Stimulated activated CD4-positive, alpha-beta T cell treated with anti-CD3 and anti-CD28 coated beads, Interleukin-15, amount 100 ng/mL, for 48 hours (primary cell): ENCODE measurements at places on chromosomes 12 and 14.

GRCh38 chr12:109981311-109981710 is 14.9 kb downstream of the GIT2 start:
- DNase-seq: peak; percentile 56

- DNase-seq: no peak
Measured at GRCh38 chr14:59318908-59319307, 130.4 kb downstream of the DAAM1 start.

- no peak for DNase-seq
Measured at GRCh38 chr12:50626026-50626425, 121.2 kb downstream of the DIP2B start.

DNA sequence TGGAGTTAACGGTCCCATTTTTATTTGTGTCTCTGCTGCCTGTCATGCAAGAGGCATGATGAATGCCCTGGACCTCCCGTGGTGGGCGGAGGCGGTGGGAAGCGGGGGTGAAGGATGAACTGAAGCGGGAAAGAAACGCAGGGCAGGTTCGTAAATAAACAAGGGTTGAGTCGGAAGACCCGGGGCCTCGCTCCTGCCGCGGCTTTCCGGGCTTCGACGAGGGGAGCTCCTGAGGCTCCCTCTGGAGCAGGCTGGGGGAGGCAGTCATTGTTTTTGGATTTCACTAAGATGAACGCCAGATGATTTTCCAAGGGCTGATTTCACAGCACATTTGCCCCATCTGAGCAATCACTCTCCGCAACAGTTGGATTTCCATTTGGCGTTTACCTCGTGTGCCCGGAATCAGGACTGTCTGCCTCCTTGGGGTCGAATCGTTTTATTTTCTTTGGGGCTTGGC is 130.2 kb downstream of the SLC38A6 start:
- DNase-seq: no peak

GRCh38 chr12:124311292-124312109 is 16.6 kb downstream of the RFLNA start:
- no peak for DNase-seq

GRCh38 chr12:114011711-114012110 is 45.6 kb upstream of the RBM19 start:
- no peak for DNase-seq

DNA sequence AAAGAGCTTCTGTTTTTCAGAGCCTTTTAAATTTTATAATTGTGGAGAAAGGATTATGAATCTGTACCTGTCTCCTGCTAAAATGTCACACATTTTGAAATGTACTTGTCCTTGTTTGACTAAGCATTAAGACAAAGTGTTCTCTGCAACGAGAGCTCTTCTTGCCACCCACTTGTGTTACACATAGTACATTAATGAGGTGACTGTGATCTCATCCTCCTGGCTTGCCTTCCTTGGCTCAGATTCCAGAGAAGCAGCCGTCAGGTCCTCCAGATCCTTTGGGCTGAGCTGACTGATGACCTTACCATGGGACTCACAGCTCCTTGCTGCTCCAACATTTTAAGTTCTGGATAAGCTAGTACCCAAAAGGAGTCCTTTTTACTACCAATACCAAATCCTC is 81.4 kb downstream of the BBS10 start:
- DNase-seq: no peak

GRCh38 chr12:103884316-103884715 is 43.3 kb upstream of the NT5DC3 start:
- DNase-seq: no peak

DNA sequence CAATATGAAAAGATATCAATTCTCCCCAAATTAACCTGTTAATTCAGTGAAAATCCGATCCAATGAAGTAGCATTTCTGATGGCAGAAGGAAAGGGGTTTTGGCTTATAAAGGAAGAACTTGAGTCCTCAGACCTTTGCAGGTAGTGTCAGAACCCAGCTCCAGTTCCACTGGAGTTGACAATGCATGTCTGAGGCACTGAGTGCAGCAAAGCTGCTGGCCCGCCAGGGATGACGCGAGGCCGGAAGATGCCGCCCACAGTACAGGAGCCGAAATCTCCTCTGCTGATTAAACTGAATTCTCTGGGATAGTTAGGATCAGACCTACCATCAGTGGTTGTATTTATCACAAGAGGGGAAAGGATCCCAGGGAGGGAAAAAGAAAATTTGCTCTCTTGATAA is 220.7 kb downstream of the MSRB3 start:
- no peak for DNase-seq

GRCh38 chr12:95446506-95446900 is 27.4 kb upstream of the METAP2 start:
- DNase-seq: no peak

DNA sequence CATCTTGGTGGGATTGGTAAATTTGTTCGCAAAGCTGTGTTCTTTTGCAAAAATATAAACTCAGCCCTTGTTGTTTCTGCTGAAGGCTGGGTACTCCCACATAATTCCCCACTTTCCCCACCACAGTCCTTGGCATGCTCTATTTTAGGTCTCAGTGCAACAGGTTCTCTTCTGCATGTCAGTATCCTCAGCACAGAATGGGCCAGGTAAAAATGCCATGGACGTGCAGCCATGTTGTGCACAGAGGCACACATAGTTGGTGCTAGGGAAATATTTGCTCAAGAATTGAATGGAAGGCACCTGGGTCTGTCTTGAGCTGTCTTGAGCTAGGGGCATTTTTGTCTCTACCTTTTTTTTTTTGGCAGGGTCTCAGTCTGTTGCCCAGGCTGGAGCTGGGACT is 87.8 kb upstream of the LHX5 start:
- no peak for DNase-seq

DNA sequence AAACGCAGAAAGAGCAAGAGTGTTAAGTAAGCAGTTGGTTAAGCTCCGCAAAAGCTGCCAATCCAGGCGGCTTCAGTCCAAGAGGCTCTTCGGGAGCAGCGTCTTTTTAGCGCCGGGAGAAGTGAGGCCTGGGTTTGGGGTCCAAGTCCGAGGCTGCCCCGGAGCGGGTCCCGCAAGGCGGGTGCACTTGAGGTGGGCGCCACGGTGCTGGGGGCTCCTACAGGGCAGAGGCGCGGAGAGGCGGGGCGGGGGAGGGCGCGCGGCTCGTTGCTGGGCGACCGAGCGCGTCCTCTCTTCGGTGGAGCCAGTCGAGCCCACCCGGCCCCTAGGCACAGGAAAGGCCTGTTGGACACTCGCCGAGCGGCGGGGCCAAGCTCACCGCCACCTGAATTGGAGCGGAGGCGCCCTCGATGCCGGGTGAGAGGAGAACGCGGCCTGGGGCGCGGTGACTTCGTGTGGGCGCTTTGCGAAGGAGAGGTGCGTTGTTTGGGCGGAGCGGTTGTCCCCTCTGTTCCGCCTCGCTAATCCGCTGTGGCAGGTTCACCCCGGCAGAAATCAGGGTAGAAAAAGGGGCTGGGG is 15.6 kb downstream of the TTC6 start:
- DNase-seq: no peak

- DNase-seq: no peak
Measured at GRCh38 chr12:94157981-94158411, 9.6 kb downstream of the PLXNC1 start.

DNA sequence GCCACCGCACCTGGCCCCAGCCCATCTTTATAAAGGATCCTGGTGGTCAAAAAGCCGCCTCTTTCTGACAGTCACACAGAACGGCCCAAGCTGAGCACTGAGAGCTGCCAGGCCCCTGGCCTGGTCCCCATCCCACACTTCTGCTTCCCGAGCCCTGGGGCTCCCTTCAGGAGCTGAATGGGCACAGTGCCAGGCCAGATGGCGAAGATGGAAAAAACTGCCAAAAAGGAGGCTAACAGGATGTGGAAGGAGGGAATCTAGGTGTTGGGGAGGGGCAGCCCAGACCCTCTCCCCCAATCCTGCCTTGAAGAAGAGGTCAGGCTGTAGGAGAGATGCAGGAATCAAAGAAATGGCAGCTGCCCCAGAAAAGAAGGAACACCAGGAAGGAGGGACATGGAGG is 5.0 kb downstream of the LPAR5 start:
- DNase-seq: no peak

GRCh38 chr12:96587691-96588090 is 98.3 kb downstream of the CFAP54 start:
- no peak for DNase-seq

- no peak for DNase-seq
Measured at GRCh38 chr14:61973981-61974380, 211.8 kb downstream of the SNAPC1 start.

- DNase-seq: no peak
Measured at GRCh38 chr12:53345486-53346188, 9.5 kb upstream of the SP7 start.

GRCh38 chr14:77183896-77184295 is 2.3 kb downstream of the TMEM63C start:
- no peak for DNase-seq

DNA sequence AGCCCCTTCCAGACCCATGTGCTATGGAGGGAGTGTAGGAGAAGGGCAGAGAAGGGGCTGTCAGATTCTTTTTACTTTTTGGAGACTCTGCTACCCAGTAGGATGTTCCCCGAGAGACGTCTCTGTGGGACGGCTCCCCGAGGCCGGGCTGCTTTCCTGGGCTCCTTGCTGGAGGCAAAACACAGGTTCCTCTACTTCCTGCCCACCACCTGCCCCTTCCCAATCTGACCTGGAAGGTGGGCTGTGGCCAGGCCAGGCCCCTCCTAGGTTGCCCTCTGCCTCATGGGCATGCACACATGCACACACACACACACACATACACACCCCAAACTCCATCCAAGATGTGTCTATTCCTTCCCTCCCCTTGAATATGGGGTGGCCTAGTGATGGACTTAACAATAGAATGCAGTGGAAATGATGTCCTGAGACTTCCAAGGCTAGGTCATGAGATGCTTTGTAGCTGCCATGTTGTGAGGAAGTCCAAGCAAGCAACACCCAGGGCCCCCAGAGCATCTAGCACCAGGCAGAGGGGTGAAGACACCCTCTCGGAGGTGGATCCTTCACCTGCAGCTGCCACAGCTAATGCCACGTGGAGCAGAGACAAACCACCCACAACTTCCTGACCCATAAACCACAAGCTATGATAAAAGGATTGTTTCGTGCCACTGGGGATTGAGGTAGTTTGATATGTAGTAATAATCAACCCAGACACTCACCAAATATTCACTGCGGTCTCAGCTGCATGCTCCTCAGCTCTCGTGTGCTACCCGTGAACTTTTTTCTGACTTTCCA is 1.6 kb upstream of the ASB2 start:
- peak; percentile 79 for DNase-seq

GRCh38 chr14:103028161-103028767 is 29.1 kb downstream of the CDC42BPB start:
- no peak for DNase-seq

- DNase-seq: no peak
Measured at GRCh38 chr12:26239852-26240815, 44.8 kb downstream of the SSPN start.

GRCh38 chr14:76997257-76997970 is 31.1 kb downstream of the IRF2BPL start:
- no peak for DNase-seq

DNA sequence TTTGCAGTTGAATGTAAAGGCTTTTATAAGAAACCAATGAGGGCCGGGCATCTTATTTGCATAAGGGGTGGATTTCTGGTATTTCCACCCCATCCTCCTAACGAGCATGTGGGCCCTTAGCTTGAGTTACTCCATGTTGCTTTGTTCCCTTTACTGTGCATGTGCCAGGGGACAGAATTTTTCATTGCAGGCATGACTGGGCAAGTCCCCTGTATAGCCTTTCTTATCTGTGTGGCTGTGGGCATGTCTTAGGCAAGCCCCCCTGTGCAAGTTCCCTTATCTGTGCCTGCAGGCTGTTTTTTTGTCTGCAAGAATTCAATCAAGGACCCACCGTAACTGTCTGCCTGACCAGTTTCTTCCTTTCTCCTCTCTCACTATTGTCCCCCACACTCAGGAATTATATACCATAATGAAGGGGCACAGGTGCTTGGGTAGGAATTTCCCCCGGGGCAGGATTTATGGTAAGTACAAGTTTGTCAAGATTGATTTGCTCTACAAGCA is 152.2 kb upstream of the CNOT2 start:
- DNase-seq: no peak

GRCh38 chr14:96502621-96503305 is 581 bp downstream of the PAPOLA start:
- DNase-seq: peak; percentile 24

GRCh38 chr12:31560516-31560915 is 30.4 kb downstream of the DENND5B start:
- DNase-seq: no peak

- DNase-seq: no peak
Measured at GRCh38 chr14:104304451-104305351, 166.3 kb downstream of the KIF26A start.

DNA sequence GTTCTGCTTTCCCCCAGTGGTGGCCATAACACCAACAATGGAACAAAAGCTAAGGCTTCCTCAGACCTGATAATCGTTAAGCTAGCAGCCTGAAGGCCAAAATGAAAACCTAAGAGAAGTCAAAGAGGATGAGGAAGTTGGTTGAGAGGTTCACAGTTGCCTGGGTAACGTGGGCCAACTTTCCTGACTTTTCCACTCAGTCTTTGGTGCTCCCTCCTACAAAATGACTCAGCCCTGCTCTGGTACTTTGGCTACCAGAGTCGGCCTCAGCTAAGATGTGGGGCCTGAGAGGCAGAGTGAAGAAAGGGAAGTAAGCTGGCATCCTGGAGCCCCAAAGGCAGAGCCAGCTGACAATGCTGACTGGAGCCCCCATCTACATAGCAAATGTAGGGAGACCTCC is 14.9 kb upstream of the FKBP11 start:
- no peak for DNase-seq

- no peak for DNase-seq
Measured at GRCh38 chr12:44296624-44297197, 460.8 kb downstream of the TMEM117 start.

- DNase-seq: no peak
Measured at GRCh38 chr12:64145226-64145625, 76.9 kb downstream of the KICS2 start.

- no peak for DNase-seq
Measured at GRCh38 chr14:95303552-95303951, 16.2 kb downstream of the CLMN start.

DNA sequence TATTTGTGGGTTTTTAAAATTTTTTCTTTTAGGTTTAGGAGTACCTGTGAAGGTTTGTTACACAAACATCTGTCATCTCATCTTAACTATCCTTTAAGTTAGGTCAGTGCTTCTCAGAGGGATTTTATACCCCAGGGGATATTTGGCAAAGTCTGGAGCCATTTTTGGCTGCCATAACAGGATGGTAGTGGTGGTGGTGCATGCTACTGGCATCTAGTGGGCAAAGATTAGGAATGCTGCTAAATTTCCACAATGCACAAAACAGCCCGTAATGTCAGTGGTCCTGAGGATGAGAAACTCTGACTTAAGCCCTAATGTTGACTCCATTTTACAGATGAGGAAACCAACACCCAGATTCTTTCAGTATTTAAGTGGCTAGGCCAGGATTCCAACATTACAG is 85.2 kb upstream of the MYF6 start:
- no peak for DNase-seq
